Large intestine (tissue), 12 donors: ENCODE measurements at places on chromosomes 4 and X.

GRCh38 chrX:82041034-82041433 lies 839.1 kb downstream of the SH3BGRL start:
- no peak overlapping the region for H3K27ac ChIP-seq
- no peak for DNase-seq

GRCh38 chrX:68498044-68498507 lies 775 bp upstream of the YIPF6 start:
- peak overlapping the region; percentile 94 for H3K4me3 ChIP-seq
- H3K4me1 ChIP-seq, result no peaks in the 10 kb centered on the region
- H3K27ac ChIP-seq, result peak overlapping the region; percentile 96
- H3K27me3 ChIP-seq, result no peaks in the 10 kb centered on the region
- DNase-seq, result no peak
- H3K36me3 ChIP-seq, result peaks cover 2% of the 10 kb centered on the region

- H3K27ac ChIP-seq, result peak overlapping the region; percentile 39
- H3K27me3 ChIP-seq, result peaks cover 33% of the 10 kb centered on the region
- peak; percentile 81 for DNase-seq
- H3K4me1 ChIP-seq, result no peaks in the 10 kb centered on the region
- peak overlapping the region; percentile 79 for H3K4me3 ChIP-seq
Observed at GRCh38 chr4:127783026-127783769, 1.1 kb downstream of the HSPA4L start.

DNA sequence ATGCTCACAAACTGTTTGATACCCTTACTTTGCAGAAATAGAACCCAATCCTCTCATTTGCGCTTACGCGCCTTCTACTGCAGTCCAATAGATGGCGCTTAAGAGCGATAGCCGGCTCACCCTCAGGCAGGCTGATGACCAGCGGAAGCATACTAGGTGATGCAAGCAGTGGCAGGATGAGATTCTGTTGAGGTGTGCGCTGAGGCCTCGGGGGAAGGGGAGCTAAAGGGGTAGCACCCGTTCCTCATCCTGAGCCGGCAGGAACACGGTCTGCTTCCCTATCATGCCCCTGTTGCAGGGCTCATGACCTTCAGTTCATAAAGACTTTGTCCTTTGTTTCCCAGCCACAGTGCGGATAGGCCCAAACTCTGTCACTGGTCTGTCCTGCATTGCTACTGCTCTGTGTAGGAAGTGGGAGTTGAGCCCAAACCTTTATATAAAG lies 628.9 kb downstream of the TLL1 start:
- H3K4me3 ChIP-seq, result no peak overlapping the region
- DNase-seq, result no peak
- H3K27me3 ChIP-seq, result no peaks in the 10 kb centered on the region
- H3K36me3 ChIP-seq, result no peaks in the 10 kb centered on the region
- H3K4me1 ChIP-seq, result peaks cover 3% of the 10 kb centered on the region

GRCh38 chr4:153112041-153112441 lies 92.2 kb upstream of the TRIM2 start:
- DNase-seq, result no peak
- peaks cover 3% of the 10 kb centered on the region for H3K4me1 ChIP-seq
- no peak overlapping the region for H3K4me3 ChIP-seq
- no peak overlapping the region for H3K27ac ChIP-seq

- H3K4me3 ChIP-seq, result no peak overlapping the region
- DNase-seq, result peak; percentile 23
- no peaks in the 10 kb centered on the region for H3K27me3 ChIP-seq
- H3K36me3 ChIP-seq, result no peaks in the 10 kb centered on the region
- no peak overlapping the region for H3K27ac ChIP-seq
Observed at GRCh38 chr4:72312032-72312650, 256.9 kb downstream of the ADAMTS3 start.

DNA sequence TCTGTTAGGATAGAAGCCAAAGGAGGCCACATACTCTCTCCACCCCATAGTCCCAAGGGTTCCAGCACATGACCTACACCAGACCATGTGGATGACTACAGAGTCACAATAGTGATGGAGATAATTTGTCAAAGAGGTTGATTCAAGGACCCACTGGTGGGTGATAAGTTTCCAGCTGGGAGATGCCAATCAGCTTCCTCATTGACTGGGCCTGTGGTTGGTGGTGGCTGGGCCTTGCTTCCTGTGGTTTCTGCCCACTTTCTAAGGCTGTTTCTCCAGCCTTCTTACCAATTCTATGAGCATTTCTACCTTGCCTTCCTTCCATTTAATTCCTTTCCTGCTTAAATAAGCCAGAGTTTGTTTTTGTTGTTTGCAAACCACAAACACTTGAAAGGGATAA lies 95.5 kb upstream of the CPEB2 start:
- no peak for DNase-seq
- no peaks in the 10 kb centered on the region for H3K27me3 ChIP-seq
- no peak overlapping the region for H3K4me3 ChIP-seq
- H3K36me3 ChIP-seq, result no peaks in the 10 kb centered on the region
- no peaks in the 10 kb centered on the region for H3K4me1 ChIP-seq
- no peak overlapping the region for H3K27ac ChIP-seq

DNA sequence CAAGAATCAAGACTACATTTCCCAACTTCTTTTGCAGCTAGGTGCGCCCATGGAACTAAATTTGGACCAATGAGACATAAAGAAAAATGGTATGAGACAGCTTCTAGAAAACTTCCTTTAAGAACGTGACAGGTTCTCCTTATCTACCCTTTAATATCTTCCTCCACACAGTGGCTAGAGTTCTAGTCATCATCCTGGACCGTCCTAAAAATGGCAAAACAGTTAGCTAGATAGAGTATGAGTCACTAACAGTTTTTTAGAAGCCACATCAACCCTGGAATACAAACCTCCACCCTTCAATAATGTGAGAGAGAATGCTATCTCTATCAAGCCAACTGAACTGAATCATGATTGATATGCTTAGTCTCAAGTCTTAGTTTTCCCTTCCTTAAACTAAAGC lies 267.9 kb upstream of the SLC7A11 start:
- H3K27me3 ChIP-seq, result no peaks in the 10 kb centered on the region
- H3K36me3 ChIP-seq, result no peaks in the 10 kb centered on the region
- no peak overlapping the region for H3K4me3 ChIP-seq
- no peak for DNase-seq
- H3K4me1 ChIP-seq, result no peaks in the 10 kb centered on the region

DNA sequence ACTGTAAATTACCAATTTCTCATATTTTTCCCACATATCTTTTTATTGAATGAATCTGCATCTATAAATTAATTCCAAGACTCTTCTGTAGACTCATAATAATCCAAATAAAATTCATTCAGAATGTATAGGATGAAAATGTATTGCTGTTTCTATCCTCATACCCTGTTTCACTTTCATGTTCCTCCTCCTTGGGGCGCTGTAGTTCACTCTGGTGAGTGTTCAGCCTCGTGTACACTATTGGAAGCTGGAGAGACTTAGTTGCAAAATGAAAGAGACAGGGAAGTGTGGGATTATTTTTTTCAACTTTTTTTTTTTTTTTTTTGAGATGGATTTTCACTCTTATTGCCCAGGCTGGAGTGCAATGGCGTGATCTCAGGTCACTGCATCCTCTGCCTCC lies 296.1 kb downstream of the TLL1 start:
- no peak for DNase-seq
- H3K27me3 ChIP-seq, result no peaks in the 10 kb centered on the region
- H3K4me1 ChIP-seq, result no peaks in the 10 kb centered on the region
- H3K27ac ChIP-seq, result no peak overlapping the region

DNA sequence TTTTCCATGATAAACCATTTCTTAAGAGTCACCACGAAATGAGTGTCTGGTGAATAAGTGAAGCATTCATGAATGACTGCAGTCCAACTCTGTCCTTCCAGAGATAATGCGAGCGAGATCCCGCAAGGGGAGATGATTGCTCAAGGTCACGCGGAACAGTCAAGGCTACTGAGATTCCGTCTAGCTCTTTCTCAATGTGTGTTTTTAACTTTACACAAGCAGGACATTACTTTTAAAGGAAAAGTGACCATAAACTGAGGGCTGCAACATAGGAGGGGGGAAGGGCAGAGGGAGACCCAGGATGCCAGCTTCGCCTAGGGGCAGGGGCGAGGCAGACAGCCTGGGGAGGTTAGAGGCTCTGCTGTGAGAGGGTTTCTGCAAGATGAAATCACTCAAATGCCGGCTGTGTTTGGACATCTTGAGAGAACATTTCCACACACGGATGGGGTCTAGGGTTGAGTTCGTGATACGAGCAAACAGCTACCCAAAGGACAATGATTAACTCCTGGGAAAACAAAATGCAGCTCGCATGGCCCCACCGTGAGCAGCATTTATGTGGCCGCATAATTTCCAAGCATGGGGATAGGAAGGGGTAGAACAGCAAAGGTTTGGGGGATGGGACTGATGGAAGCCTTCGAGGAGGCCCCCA lies 23.8 kb upstream of the CCNQ start:
- no peak overlapping the region for H3K4me3 ChIP-seq
- H3K4me1 ChIP-seq, result peaks cover 40% of the 10 kb centered on the region
- H3K27me3 ChIP-seq, result no peaks in the 10 kb centered on the region
- no peaks in the 10 kb centered on the region for H3K36me3 ChIP-seq
- peak overlapping the region; percentile 69 for H3K27ac ChIP-seq

DNA sequence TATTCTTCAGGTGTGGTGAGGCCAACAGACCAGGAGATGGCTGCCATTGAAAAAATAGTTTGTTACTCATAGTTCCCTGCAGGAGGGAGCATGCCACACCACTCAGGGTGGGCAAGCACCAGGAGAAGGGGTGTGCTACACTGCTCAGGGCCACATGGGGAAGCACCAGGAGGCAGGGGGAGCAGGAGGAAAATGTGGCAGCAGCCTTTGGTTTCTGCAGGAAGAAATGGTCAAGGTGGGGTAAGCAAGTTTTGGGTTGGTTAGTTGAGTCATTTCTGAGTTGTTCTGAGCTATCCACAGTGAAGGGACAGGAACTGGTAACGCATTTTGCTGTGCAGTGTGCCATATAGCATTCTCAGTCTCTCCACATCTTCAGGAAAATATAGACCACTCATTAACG lies 23.8 kb downstream of the FGFBP1 start:
- no peaks in the 10 kb centered on the region for H3K4me1 ChIP-seq
- no peak overlapping the region for H3K4me3 ChIP-seq
- no peaks in the 10 kb centered on the region for H3K36me3 ChIP-seq
- no peak overlapping the region for H3K27ac ChIP-seq
- no peaks in the 10 kb centered on the region for H3K27me3 ChIP-seq

- H3K27me3 ChIP-seq, result no peaks in the 10 kb centered on the region
- H3K27ac ChIP-seq, result no peak overlapping the region
- no peak overlapping the region for H3K4me3 ChIP-seq
- H3K36me3 ChIP-seq, result peaks cover 94% of the 10 kb centered on the region
- peaks cover 17% of the 10 kb centered on the region for H3K4me1 ChIP-seq
Observed at GRCh38 chr4:3517731-3518510, 14.3 kb downstream of the LRPAP1 start.

GRCh38 chr4:38062776-38063097 lies 102.5 kb downstream of the PTTG2 start:
- peaks cover 8% of the 10 kb centered on the region for H3K4me1 ChIP-seq
- H3K4me3 ChIP-seq, result no peak overlapping the region
- H3K27me3 ChIP-seq, result no peaks in the 10 kb centered on the region
- peak; percentile 53 for DNase-seq

- H3K4me1 ChIP-seq, result peaks cover 12% of the 10 kb centered on the region
- no peak overlapping the region for H3K4me3 ChIP-seq
- no peak for DNase-seq
- no peaks in the 10 kb centered on the region for H3K36me3 ChIP-seq
- no peak overlapping the region for H3K27ac ChIP-seq
- no peaks in the 10 kb centered on the region for H3K27me3 ChIP-seq
Observed at GRCh38 chrX:38882894-38883626, 81.8 kb downstream of the MID1IP1 start.

DNA sequence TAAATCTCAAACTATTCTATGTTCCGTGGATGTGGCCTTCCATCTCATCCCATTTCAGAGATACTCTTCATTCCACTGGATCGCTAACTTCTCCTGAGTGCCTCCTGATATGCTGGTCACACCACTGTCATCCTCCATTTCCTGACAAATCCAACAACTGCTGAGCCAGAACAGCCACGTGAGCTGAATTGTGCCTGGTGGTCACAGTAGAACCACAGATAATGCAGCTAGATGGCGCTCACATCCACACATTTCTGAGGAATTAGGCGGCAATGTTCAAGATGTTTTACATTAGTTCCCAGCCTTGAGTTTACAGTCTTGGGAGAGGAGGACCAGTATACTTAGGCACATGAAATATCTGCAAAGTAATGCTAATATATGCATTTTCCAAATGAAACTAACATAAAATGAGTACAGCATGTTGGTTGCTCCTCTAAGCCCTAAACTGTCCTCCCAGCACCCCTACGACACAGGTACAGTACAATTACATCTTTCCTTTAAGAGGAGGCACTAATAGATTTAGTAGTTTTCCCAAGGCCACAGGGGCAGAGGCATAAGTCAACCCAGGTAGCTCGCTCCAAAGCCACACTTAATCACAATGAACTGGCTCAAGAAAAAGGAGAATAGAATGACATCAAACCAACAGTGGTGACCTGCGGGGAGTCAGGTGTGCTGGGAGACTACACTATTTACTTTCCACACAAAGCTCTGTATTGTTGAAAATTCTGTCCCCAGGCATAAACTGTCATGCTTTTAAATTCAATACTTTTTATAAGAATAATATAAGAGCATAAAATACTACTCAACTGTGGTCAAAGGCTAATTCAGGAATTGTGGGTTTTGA lies 134.2 kb downstream of the CHIC2 start:
- H3K27ac ChIP-seq, result no peak overlapping the region
- H3K36me3 ChIP-seq, result no peaks in the 10 kb centered on the region
- H3K27me3 ChIP-seq, result peaks cover 16% of the 10 kb centered on the region
- peak; percentile 79 for DNase-seq

DNA sequence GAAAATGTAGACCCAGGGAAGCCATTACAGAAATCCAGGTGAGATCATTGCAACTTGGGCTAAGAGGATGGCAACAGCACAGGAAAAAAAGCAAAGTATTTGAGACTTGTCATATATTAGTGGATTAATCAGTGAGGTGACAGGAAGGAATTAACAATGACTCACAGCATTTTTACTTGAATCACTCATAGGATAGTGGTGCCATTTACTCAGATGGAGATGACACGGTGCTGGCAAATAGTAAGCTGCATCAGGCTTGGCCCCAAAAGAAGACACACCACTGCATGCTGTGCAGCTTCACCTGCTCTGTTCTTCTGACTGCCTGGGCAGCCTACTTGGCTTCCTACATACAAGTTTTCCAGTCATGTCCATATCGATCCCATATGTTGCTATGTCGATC lies 144.8 kb downstream of the FRYL start:
- H3K27me3 ChIP-seq, result no peaks in the 10 kb centered on the region
- no peaks in the 10 kb centered on the region for H3K4me1 ChIP-seq
- H3K4me3 ChIP-seq, result no peak overlapping the region
- no peak overlapping the region for H3K27ac ChIP-seq
